Airway epithelial cell (primary cell): ENCODE measurements at places on chromosomes 12 and 14. TPM values are rescaled to one million over a fixed set of nuclear protein-coding genes. Genes with fewer than 3 reads are reported as not detected.

UTP20 gene
- total RNA-seq, result 10.5 and 11.2 TPM in 2 replicates

EML5 gene
- 0.07 and 0.51 TPM in 2 replicates for total RNA-seq

SLC38A4 gene
- total RNA-seq, result 0.63 and 1.6 TPM in 2 replicates

TPH2 gene
- not detected in 2 replicates for total RNA-seq

RDH12 gene
- 8.4 and 11.7 TPM in 2 replicates for total RNA-seq

MSRB3 gene
- total RNA-seq, result 0.93 and 2.1 TPM in 2 replicates

E2F7 gene
- 7.0 and 10.9 TPM in 2 replicates for total RNA-seq
